Stromal cell of bone marrow (primary cell): ENCODE measurements at places on chromosomes 12 and 14.
A peak's percentile ranks its signal among the peaks of the same experiment; 100 is the strongest.

- peak; percentile 89 for DNase-seq
These were observed 9.0 kb downstream of the ARHGDIB start for GRCh38 chr12:14952299-14952921.

DNA sequence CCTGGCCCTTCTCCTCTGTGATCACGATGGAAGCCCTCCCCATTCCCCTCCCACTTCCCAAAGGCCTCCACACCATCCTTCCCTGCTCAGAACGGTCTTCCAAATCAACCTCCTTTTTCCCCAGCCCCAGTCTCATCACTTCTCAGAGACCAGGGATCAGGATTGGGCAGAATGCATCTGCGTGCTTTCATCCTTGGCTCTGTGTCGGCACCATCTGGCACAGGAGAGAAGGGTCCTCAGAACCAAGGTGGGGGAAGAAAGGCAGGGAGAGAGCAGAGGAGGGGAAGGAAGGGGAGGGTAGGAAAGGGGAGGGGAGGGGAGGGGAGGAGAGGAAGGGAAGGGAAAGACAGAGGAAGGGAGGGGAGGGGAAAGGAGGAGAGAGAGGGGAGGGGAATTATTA, 52.4 kb upstream of the FICD start:
- no peak for DNase-seq

GRCh38 chr12:64184216-64184615, 37.9 kb downstream of the KICS2 start:
- no peak for DNase-seq

- no peak for DNase-seq
These were observed 193.0 kb downstream of the CRADD start for GRCh38 chr12:93870020-93870795.

GRCh38 chr14:60265163-60265562, 16.1 kb downstream of the PPM1A start:
- DNase-seq: no peak

- no peak for DNase-seq
These were observed 162.9 kb upstream of the SYT10 start for GRCh38 chr12:33602515-33602914.

DNA sequence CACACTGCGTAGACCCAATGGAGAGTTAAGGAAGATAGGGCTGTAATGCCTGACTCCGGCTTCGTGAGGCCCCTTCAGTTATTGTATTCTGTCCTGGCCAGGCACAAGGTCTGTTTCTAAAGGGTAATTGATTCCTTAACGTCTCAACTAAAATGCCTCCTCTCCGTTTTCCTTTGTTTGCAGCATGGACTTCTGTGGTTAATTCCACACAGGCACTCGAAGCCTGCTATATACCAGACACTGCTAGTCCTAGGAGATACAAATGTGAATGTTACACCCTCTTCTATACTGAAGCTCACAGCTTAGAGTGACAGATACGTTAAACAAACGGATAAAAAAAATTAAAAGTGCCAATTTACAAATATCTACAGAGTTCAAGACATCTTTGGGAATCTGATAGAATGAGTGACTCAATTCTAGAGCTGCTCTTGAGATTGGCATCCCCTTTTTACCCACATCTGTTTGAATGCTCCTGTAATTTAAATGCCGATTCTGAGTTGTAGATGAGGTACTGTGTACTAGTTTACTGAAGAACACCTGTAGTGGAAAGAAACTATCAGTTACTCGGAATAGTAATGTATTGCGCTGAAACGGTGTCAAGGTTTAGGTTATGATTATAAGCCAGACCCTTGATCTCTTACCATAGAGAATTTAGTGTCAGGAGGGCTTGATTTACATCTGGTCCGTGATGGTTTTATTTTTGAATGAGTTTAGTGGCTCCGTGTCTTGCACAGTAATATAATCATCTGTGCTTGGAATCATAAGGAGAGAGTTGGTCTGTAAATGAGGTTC, 784 bp downstream of the PSMA6 start:
- no peak for DNase-seq

DNA sequence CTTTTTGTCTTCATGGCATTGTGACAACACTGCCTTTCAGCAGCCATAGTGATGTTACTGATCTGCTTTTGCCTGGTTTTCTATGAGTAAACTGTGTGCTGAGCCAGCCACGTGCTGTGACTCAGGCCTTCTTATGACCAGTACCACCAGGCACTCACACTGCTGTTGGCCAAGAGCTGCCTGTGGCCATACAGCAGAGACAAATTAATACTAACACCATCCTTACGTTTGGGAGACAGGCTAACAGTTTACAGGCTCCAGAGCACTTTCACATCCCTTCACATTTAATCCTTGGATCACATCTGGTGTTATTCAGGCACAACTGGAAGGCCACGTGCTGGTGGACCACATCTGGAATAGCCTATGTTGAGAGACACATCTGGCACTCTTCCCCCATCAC, 377.9 kb downstream of the CCDC91 start:
- peak; percentile 91 for DNase-seq

DNA sequence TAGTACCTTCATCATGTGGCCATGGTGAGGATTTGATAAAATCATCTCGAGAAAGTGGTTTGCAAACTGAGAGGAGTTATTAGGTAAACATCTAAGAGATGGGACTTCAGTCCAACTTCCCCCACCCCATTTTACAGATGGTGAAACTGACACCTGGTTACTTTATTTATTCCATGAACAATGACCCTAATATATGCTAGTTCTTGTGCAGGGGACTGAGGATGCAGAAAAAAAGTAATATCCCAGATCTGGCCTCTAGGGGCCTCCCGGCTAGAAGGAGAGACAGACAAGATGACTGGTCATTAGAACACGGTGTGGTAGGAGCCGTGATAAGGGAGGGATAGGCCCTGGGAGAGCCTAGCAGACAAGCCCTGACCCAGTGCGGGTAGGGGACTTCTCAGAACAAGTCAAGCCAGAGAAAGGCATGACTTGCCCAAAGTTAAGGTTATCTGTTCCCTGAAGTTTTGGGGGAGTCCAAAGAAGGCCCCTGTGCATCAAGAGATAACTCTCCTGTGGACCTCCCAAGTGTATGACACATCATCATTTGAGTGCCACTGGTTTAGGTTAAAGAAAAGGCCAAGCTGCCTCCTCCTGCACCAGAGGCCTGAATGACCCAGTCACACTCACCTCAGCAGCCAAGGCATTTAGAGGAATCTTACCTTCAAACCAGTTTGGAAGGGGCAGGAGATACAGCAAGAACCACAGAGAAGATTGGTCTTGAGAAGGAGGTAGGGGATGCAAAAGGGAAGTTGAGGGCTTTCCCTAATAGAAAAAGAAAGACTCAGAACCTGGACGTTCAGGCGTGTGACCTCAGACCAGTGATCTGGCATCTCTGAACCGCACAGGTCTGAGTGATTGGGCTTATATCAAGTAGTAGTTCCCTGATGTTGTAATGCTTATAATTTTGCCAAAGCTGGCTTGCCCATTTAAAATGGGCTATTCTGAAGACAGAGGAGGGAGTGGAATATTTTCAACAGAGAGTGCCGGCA, 1.6 kb downstream of the CMKLR1 start:
- no peak for DNase-seq

DNA sequence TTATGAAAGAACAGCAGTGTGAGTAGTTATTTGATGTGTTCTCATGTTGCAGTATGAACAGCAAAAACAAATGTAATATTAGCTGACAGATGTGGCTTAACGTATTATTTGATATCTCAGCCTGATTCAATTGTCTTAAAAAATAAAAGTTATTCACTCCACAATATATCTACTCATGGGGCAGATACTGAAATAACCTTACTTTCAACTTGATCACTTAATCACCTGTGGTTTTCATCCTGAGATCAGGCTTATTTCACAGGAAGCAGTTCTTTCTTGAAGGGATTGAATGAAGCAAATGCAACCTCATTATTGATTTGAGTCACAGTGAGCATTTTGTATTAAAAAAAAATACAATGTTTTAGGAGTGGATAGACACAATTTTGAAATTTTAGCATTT, 90.3 kb downstream of the AKAP6 start:
- no peak for DNase-seq

DNA sequence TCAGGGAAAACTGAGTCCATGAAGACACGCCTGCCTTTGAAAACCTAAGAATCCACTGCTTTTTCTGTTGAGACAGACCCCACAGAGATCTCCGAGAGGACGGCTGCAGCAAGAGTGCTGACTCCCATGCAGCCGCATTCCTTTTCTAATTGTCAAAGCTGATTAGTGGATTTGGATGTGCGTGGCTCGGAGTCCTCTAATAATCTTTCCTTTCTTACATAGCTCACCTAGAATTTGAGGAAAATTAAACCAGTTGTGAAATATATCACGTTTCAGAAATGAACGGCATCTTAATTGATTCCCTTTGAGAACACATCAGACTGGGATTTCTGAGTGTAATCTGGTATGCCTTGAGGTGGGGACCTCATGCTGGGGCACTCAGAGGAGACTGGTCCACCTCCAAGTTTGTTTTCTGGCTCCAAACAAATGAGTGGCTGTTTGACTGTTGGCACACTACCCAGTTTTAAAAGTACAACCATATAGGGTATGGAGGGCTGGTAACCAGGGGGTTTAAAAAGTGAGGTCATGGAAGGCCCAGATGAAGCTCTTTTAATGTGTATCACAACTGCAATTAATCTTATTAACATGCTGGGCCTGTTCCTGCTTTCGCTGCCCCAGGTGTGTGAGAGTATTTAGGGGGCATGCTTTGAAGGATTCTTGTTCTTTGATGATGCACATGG, 63.3 kb downstream of the RASSF3 start:
- DNase-seq: no peak

DNA sequence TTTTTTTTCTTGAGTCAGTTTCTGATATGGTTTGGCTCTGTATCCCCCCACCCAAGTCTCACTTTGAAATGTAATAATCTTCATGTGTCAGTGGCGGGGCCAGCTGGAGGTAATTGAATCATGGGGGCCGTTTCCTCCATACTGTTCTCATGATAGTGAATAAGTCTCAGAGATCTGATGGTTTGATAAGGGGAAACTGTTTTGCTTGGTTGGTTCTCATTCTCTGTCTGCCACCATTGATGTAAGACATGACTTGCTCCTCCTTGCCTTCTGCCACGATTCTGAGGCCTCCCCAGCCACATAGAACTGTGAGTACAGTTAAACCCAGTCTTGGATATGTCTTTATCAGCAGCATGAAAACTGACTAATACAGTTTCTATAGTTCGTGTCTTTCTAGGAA, 42.9 kb downstream of the WNK1 start:
- no peak for DNase-seq

- no peak for DNase-seq
These were observed 142.4 kb downstream of the ITPR2 start for GRCh38 chr12:26690601-26691000.

GRCh38 chr14:20387576-20387975, 25.7 kb downstream of the TEP1 start:
- DNase-seq: no peak

DNA sequence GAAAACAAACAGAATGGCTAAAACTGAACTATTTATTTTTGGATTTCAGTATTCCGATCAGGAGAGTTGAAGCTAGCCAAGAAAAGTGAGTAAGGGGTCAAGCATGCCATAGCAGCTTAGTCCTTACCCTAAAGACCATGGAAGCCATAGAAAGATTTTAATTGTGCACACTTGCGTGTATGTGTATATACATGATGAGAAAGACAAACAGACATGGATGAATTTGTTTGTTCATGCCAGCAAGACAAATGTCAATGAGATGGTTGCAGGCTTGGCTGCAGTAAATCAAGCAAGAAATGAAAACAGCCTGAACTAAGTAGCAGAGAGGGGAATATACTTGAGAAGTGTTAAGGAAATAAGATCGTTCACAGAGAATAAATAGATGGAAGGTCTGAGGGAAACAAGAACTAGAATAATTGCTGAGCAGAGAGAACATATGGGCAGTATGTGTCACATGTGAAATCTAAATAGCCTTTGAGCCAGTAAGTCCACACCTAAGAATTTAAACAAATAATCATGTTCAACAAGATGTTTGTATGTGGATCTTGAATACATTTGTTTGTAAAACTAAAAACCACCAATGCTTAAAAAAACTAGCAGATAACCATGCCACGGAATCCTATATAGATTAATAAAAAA, 14.8 kb downstream of the SNW1 start:
- no peak for DNase-seq

DNA sequence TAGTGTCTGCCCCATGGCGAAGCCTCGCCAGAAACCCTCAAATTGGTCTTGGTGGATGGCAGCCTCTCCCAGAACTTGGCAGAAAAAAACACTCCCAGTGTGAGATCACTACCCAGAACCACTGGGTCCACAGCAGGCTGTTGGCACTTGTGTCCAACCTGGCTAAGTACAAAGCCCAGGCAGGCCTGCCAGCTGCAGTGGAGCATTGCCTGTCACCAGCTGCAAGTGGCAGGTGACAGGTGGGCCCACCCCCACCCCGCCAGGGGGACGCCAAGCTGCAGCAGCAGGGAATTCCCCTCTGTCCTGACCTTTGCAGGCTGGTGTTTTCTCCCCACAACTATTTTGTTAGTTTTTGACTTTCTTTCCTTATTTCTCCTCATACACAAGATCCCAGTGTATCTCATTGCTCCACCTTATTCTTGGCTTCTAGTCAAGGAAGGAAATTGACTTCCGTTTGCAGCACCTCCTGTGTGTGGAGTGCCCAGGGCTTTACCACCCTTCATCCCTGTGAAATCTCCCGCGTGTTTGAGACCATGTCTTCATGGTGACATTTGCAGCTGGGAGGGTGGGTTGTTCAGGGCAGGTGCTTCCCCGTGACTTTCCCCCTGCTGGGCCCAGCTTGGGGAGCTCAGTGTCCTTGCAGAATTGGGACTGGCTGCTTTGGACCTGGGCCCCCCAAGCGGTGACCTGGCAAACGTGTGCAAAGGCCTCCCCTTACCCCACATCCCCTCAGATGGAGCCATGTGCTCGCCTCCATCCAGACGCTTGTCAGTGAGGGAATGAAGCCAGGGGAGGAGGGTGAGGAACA, 73.8 kb upstream of the RIN3 start:
- DNase-seq: no peak

GRCh38 chr14:58297412-58297761, 968 bp upstream of the ARID4A start:
- DNase-seq: no peak

GRCh38 chr14:88181072-88181471, 142.0 kb downstream of the KCNK10 start:
- no peak for DNase-seq

- DNase-seq: no peak
These were observed 55.7 kb downstream of the PROX2 start for GRCh38 chr14:74820288-74820687.

- DNase-seq: no peak
These were observed 2.7 kb upstream of the NFKBIA start for GRCh38 chr14:35407306-35407630.

DNA sequence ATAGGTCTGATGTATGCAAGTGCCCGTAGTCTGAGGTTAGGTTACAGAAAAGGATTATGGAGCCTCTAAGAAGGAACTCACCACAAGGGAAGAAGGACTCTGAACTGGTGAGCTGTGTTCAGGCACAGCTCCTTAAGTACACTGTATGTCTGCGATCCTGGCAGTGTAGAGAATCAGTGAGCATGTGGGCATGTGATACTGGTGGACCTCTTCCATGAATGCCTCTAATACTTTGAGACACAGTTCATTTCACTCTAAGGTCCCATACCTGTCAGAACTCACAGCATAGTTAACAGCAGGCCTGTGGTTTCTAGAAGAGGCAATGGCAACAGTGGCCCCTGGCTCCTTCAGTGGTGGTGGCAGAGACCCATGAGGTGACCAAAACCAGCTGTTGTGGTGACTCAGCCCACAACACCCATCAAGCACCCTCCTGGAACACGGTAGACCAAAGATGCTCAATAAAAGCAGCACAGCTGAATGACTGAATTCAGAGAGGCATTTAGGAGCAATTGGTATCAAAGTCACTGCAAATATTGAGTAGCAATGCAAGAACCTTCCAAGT, 6.9 kb upstream of the OR6J1 start:
- no peak for DNase-seq
